ENCODE measurements at places on chromosomes 11 and 22.

DNA sequence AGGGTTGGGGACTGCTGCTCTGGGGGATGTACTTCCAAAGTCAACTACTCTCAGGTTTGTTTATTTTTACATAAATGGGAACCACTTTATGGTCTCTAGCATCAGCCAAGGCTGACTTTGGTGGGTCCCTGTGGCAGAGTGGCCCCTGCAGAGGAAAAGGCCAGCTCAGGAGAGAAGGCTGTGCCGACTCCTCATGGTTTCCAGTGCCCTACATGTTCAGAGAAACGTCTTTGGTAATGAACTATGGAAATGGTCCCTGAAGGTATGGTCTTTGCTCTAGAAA, 3.0 kb upstream of the ZDHHC8 start:
- DNase-seq = no peak

DNA sequence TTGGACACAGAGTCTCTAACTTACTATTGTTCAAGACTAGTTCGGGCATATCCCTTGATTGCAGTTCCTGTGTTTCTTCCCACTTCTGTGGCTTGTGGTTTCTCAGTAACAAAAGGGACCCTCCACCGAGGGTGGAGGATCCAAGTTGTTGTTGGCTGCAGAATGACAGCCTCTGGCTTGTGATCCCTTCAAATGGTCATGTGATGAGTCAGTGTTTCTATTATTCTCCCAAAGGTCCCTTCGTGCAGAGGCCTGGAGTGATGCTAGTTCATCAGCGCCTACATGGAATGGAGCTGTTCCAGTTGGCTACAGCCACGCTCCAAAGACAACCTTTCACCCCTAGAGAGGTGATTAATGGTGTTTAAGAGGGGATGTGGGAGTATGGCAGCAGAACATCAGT, 2.6 kb upstream of the VWCE start:
- peak; percentile 73 for DNase-seq

- DNase-seq = no peak
Observed at GRCh38 chr22:24473284-24473683, 21.8 kb upstream of the UPB1 start.

- DNase-seq = no peak
Observed at GRCh38 chr22:48096411-48096810, 1334.0 kb downstream of the TBC1D22A start.

GRCh38 chr11:45593992-45594391, 71.4 kb downstream of the CHST1 start:
- DNase-seq = no peak

GRCh38 chr11:126756421-126756820, 244.1 kb downstream of the KIRREL3 start:
- DNase-seq = no peak

DNA sequence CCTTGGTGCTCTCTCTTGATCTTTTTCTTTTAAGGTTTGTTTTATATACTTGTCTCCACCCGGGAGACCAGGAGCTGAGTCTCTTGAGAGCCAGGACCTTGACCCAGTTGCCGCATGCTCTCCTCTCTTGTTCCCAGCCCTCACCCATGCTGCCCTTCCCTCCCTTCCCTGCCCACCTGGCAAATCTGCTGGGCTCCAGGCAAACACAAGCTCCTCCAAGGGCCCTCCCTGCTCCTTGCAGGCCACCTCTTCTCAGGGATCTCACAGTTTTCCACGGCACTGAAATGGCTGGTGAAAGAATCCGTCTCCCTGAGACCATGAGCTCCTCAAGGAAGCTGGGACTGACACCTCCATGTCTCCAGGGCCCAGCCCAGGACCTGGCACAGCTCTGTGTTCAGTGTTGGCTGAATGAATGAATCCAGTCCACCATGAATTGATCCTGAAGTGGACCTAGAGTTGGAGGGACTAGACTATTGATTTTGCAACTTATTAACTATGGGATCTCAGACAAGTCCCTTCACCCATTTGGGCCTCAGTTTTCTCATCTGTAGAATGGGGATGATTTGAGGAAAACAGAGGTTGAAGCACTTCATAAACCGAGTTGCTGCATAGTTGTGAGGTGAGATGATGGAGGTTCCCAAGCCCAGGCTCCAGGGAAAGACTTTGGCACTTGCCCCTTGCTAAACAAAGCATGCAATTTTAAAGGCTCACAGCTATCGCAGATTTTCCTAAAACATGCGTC, 25.1 kb upstream of the FBLN1 start:
- DNase-seq = no peak

GRCh38 chr11:120338107-120338933, 2.1 kb downstream of the ARHGEF12 start:
- peak; percentile 52 for DNase-seq

DNA sequence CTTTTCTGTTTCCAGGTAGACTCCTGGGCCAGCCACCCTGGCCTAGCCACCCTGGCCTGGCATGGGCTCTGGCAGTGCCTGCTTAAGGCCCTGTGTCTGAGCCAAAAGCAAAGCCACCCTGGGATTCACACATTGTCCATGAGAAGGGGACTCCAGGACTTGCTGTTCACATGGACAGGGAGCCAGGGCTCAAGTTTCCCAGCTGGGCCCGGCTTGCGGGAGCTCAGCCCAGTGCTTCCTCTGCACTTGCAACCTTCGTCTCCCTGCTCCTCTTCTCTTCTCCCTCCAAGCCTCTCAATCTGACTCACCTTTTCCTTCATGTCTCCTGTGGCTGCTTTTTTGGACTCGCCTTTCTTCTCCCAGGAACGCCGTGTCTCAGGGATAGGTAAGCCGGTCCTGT, 130.3 kb downstream of the MICAL2 start:
- no peak for DNase-seq

All from mesenchymal stem cell (in vitro differentiated cells and primary cell).